K562 (cell line): ENCODE measurements at places on chromosomes 13 and 19. TPM values are rescaled to one million over a fixed set of nuclear protein-coding genes. Genes with fewer than 3 reads are reported as not detected.

- DNase-seq, result peak; percentile 94
Measured at GRCh38 chr19:40398417-40399131, 8.6 kb upstream of the HIPK4 start.

- no peak for DNase-seq
Measured at GRCh38 chr13:44278166-44278565, 95.5 kb upstream of the SERP2 start.

DNA sequence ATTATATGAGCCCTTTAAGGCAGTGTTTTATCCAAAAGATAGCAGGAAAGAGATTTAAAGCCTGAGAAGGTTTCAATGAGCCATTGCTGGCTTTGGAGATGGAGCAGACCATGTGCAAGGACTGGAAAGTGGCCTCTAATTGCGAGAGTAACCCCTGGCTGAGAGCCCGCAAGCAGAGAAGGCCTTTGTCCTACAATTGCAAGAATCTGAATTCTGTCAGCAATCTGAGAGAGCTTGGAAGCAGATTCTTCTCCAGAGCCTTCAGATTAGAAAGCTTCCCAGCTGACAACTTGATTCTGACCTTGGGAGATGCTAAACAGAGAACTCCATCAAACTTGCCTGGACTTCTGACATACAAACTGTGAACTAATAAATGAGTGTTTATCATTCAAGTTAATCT, 528.7 kb upstream of the KLF12 start:
- no peak for DNase-seq

DNA sequence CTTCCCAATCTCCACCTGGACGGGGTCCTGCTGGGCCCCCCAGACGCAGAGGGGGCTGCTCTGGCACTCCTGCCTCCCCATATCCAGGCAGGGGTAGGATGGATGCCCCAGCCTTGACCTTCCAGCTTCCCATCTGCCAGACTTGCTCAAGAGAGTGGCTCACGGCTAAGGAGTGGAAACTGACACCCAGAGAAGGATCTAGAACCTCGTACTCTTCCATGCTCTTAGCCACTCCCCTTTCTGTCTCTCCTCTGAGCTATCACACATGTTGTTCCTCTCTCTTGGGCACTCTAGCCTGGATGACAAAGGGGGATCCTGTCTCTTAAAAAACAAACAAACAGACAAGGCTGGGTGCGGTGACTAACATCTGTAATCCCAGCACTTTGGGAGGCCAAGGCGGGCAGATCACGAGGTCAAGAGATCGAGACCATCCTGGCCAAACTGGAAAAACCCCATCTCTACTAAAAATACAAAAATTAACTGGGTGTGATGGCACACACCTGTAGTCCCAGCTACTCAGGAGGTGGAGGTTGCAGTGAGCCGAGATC, 12.2 kb upstream of the FUT5 start:
- no peak for DNase-seq

LYL1 gene
- polyA plus RNA-seq, result 165 and 175 TPM in 2 replicates
